ENCODE measurements at places on chromosomes 5 and 9.

DNA sequence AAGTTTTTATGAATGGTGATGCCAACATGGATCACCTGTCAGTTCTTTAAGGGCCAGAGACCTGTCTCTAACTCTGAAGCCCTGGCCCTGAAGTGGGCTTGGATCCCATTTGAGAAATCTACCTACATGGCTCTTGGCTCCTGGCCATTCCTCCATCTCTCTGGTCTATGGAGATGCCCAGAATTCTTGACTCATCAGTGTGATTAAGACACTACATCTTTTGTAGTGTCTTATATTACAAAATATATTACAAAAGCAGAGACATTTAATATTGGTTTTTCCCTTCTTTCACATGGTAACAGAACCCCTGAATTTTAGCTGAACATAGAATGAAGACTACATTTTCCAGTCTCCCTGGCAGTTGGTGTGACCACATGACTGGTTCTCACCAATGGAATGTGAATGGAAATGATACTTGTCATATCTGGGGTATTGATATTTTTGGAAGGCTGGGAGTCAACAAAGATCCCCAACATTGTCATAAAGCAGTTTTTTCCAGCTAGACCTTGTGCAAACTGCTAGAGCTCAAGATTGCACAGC lies 198.3 kb downstream of the SREK1 start:
- no peak for DNase-seq

- DNase-seq = no peak
These were observed 193.5 kb downstream of the GAS1 start for GRCh38 chr9:86753836-86754235.

DNA sequence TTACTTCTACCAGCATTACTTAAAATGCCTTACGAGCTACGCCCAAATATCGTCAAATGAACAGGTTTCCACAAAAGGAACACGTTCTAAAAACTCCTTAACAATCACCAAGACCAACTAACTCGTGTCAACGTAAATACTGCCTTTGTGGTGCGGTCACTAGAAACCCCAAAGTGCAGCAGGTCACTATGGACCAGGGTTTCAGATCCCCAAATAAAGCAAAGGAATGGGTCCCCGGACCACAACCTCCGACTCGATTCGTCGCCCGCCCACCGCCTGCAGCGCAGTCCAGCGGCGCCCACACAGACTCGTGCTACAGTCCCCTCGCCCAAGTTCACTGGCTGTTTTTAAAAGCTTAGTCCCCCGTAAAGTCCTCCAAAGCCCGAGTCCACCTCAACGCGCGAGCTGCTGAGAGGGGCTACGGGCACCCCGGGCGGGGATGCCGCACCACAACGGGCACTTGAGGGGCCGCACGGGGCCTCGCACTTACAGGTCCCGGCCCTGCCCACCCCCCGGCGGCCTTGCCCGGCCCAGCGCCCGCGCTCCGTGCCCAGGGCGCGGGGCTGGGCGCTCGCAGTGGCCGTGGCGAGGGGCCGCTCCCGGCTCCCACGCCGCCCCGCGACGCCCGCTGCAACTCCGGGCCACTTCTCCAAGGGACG lies 1.1 kb downstream of the NFIB start:
- no peak for DNase-seq

DNA sequence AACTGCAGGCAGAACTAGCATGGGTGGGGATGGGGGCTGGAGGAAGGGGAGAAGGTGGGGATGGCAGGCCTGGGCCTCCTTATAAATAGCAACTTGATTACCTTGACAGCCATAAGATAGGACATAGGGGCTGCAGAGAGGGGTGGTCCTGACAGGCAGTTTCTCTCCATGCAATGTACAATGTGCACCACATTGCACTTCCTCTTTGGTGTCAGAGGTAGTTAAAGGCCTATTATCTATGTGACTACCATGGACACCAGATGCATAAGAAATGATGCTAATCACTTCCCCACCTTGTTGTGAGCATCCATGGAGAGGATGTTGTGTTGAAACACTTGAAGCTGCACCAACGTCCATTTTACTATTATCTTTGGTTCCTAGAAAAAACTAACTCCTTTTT lies 20.2 kb upstream of the SUB1 start:
- no peak for DNase-seq

- no peak for DNase-seq
These were observed 291.3 kb downstream of the FBXL7 start for GRCh38 chr5:15791274-15791673.

- DNase-seq = no peak
These were observed 106.1 kb downstream of the UBAP2 start for GRCh38 chr9:33942471-33943083.

DNA sequence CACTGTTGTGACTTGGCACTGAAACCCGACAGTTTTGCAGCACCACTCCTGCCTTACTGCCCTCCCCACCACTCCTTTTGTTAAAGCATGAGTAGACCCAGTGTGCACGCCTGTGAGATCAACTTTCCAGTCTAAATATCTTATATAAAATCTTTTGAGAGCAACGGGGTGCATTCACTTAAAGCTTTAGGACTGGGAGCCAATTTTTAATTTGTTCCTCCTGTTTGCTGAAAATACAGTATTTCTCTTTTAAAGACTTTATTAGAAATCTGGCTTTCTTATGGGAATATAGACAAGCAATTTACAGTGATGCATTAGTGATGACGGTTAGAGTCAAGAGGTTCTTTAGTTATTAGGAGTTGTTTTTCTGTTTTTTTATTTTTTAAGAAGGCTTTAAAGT lies 397.5 kb downstream of the TMEM167A start:
- DNase-seq = no peak

- peak; percentile 37 for DNase-seq
These were observed 118.8 kb downstream of the WNK2 start for GRCh38 chr9:93302586-93303257.

GRCh38 chr5:170603578-170604565 lies 100.1 kb downstream of the KCNIP1 start:
- peak; percentile 20 for DNase-seq

GRCh38 chr5:171447226-171447625 lies 27.8 kb downstream of the FGF18 start:
- no peak for DNase-seq

DNA sequence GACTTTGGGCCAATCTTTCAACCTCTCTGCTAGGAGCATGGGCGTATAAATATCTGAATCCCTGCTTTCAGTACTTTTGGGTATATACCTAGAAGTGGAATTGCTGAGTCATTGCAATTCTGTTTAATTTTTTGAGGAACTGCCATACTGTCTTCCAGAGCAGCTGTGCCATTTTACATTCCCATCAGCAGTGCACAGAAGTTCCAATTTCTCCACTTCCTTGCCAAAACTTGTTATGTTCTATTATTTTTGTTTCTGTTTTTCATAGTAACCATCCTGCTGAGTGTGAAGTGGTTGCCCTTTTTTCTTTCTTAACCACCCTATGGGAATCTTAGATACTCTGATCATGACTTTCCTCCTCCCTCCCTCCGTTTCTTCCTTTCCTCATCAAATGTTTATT lies 11.1 kb upstream of the CCIN start:
- DNase-seq = no peak

DNA sequence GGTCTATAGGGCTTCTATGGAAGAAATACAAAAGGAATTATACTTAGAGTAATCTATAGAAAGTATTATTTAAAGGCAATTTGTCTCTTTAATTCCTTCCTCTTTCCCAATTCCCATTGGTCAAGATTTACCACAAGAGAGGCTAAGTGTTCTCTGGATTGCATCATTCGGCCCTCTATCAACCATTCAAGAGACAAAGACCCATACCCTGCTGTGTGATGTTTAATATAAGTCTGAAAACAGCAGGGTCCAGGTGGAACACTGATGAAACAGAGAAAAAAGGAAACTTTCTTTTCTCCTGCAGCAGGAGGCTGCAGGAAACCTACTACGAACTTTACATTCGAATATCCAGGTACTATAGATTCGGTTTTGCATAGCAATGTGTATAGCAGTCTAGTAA lies 323.4 kb downstream of the CHSY3 start:
- no peak for DNase-seq

DNA sequence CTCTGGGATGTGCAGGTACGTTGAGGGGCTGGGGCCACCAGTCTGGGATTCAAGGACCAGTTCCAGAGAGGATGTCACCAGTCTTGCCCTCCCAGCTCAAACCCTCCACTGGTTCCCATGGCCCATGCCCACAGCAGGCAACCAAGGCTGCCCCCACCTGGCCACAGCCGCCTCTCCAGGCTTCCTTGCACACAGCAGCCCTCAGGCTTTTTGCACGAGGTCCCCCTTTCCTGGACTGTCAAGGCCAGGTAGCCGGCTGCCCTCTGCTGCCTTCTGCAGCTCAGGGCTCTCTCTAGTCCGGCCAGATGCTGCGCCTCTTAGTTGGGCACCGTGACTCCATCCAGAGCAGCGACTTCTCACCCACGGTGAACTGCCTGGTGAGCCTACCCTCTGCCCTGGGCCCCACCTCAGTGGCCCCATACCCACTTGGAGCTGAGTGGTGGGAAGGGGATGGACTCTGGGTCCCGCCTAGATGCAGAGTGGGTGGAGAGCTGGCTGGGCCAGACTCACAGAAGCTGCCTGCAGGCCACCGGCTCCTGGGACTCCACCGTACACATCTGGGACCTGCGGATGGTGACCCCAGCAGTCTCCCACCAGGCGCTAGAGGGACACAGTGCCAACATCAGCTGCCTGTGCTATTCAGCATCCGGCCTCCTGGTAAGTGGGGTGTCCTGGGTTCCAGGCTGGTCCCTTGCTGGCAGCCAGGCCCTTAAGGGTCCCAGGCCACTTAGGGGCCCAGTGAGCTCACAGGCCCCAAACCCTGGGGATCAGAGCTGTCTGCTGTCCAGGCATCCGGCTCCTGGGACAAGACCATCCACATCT lies 2.9 kb downstream of the WDR38 start:
- no peak for DNase-seq

DNA sequence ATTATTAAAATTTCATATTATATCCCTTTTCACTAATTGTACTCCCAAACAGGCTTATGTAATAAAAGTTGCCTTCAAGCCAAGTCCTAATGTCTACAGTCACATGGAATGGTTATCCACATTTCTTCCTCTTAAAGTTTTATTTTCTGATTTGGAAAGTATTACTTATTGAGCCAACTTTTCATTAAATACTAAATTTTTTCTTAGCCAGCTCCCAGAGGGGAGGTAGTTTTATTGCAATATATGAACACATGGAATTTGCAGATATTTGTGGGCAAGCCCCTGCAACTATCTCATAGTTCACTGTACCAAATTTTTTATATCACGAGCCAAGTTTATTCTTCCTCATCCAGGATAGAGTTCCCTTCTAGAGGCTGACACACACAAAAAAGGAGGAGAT lies 332.8 kb upstream of the PTGER4 start:
- DNase-seq = no peak

- DNase-seq = peak; percentile 34
These were observed 77.8 kb downstream of the ZCCHC7 start for GRCh38 chr9:37198039-37198729.

GRCh38 chr5:3300726-3301125 lies 294.9 kb upstream of the IRX1 start:
- no peak for DNase-seq

DNA sequence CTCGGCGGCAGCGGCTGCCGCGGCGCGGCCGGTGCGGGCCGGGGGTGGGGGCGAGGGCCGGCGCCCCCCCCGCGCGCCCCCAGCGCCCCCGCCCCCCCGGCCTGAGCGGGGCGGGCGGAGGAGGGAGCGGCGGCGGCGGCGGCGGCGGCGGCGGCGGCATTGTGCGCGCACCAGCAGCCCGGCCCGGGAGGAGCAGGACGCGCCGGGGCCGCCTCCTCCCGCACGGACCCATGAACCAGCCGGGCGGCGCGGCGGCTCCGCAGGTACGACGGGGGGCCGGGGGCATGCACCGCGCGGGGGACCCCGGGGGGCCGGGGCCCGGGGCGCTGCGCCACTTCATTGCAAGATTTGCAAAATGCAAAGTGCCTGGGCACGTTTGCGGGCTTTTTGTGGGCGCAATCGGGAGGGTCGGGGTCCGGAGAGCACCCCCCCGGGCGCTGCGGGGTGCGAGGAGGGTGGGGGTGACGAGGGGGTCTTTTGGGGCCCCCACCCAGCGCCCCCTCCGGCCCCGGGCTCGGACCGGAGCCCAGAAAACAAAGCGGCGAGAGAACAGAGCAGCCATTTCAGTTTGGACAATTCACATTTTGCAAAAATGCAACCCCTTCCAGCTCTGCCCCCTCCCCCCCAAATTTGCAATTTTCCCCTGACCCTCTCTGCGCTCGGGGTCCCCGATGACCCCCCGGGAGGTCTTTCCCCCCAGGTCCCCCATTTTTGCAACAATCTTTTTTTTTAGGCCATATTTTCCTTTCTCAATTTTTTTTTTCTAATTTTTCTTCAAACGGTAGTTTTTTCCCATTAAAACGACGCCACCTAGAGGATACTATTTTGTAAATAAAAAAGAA lies at the start of gene ZNF618:
TSS of gene ZNF618 (plus strand) at position 159 of the 842 bp plus-strand sequence. CDS start at position 231, 72 bp downstream.
- DNase-seq = no peak

DNA sequence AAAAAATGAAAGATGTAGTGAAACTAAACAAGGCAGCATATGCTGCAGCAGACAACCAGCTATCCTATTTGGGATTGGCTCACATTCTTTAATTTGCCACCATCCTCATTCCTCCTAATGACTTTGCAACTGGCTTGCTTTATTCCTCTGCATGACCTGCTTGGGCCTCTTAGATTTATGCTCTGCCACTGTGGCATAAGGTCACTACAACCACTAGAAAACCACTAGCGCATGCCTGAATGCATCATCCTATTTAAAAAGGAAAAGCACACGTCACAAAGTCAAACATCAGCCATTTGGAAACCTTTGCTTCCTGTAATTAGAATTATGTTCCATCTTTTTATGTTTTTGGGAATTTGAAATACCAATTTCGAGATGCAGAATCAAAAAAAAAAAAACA lies 40.8 kb upstream of the CCDC152 start:
- DNase-seq = no peak

- DNase-seq = no peak
These were observed 4.9 kb upstream of the PDGFRB start for GRCh38 chr5:150160448-150161081.

DNA sequence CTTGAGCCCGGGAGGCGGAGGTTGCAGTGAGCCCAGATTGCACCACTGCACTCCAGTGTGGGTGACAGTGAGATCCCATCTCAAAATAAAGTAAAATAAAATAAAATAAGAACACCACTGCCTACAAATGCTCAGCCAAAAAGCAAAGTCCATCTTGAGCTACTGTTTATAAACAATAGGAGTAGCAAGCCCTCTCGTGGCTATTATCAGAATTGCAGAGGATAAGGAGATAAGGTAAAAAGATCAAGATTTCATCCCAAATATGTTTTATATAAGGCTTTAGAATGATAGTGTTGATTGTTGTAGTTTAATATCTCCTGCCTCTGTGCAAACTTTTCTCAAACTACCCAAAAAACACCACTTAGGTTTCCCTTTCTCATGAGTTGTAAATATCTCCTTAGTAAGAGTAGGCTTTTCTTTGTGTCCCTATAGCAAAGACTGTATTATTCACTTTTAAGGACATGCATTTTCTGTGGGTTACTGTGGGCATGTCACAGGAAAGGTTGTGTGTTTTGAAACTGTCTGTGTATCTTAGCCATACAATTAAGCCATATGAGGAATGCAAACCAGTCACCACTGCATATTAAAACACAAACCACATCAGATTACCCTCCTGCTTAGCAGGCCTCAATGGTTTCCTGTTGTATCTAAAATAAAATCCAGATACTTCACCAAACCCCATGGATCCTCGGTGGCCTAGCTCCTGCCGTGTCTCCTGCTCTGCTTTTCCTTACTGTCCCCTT lies 31.8 kb upstream of the CKS2 start:
- no peak for DNase-seq
